AG04449 (cell line): ENCODE measurements at places on chromosomes 3 and 15.

- no peak for DNase-seq
These were observed 124.9 kb downstream of the LPP start for GRCh38 chr3:188278717-188279324.

DNA sequence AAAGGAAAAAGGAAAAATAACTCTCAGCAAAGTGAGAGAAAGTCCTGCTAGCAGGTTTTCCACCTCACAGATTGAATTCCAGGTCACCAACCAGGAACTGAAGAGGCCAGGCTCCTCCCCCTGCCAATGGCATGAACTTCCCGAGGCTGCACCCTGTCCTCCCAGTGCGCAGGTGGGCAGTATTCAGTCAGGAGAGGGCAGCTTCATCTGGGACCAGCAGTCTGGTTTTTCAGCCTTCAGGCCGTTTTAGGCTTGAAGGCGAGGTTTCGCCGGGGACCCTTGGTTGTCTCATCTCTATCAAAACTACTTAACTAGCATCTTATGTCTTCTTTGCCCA is 41.2 kb downstream of the TRAT1 start:
- no peak for DNase-seq

- DNase-seq = no peak
These were observed 250.5 kb downstream of the ADAMTSL3 start for GRCh38 chr15:83904107-83905040.

GRCh38 chr15:91142106-91142744 is 42.2 kb downstream of the SV2B start:
- no peak for DNase-seq

GRCh38 chr3:131238496-131238895 is 143.1 kb upstream of the NUDT16 start:
- no peak for DNase-seq

- DNase-seq = no peak
These were observed 511.3 kb downstream of the SHQ1 start for GRCh38 chr3:72336821-72337479.

GRCh38 chr15:66625974-66626373 is 60.2 kb upstream of the LCTL start:
- DNase-seq = no peak

DNA sequence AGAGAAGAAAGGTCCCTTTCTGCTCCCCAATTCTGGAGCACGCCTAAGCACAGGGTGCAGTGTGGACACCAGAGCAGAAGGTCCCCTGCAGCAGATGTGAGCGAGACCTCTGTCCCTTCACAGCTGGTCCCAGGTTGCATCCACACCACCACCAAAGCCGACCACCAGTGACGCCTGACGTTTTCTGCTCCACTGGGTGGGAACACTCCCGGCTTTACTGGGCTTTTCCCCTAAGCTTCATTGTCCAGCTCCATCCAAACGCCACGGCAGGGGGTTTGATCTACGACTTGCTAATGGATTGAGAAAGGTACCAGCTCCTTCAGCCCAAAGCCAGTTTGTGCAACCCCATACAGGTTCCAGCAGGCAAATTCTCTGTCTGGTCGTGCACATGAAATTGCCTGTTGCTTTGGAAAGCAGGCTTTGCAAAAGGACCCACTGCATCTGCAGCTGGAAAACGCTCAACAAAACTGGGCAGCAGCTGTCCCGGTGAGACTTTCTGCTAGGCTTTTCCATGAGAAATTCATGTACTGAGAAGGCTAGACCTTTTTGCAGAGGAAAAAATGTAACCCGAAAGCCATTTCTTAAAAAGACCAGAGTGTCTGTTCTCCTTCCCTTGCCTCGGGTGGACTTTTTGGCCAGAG is 31.1 kb downstream of the ADAMTS17 start:
- no peak for DNase-seq

DNA sequence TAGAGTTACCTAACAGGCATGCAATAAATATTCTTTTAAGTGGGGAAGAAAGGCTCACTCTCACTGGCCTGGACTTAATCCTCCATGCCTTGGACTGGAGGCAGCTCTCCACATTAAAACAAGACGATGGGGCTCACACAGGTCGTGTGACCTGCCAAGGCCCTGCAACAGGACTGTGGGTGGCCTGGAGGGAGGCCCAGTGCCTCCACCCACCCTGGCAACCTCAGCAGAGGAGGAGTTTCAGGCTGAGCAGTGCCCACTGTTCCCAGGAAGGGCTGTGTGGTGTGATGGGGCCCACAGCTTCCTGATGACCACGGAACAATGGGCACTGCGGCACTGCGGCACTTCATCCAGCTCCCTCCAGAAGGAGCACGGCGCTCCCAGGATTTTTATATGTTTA is 5.5 kb downstream of the UROC1 start:
- no peak for DNase-seq

GRCh38 chr3:53845103-53845880 is 927 bp downstream of the CHDH start:
- no peak for DNase-seq

- no peak for DNase-seq
These were observed 98.5 kb upstream of the UMPS start for GRCh38 chr3:124631727-124632126.

- no peak for DNase-seq
These were observed 36.0 kb downstream of the ADAMTS9 start for GRCh38 chr3:64651741-64652241.

DNA sequence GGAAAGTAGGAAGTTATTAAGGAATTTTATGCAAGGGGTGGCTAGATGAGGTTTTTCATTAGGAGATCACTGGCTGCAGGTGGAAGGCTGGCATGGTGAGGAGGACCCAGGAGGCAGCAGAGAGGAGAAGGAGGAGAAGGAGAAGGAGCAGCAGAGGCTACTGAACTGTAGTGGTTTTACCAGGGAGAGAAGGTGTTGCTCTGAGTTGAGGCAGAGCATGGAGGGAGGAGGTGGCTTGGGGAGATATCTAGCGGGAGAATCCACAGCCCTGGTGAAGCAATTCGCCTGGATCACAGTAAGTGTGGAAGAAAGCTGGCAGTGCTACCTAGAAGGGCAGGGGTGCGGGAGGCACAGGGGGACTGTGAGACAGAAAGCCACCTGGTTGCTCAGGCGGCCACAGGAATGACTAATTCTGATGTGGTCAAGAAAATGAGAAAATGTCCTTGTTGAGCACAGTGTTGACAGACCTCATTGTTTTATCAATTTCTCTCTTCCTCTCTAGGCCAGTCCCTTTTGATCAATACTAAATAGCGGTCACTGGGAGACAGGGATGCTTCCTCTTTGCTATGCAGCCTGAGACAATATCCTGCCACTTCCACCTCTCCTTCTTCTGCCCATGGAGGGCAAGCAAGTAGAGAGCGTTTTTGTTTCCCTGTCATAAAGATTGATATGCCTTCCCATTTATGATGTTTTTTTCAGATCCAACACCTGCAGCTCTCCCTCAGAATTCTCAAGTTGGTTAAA is 94.6 kb downstream of the EEFSEC start:
- DNase-seq = no peak

DNA sequence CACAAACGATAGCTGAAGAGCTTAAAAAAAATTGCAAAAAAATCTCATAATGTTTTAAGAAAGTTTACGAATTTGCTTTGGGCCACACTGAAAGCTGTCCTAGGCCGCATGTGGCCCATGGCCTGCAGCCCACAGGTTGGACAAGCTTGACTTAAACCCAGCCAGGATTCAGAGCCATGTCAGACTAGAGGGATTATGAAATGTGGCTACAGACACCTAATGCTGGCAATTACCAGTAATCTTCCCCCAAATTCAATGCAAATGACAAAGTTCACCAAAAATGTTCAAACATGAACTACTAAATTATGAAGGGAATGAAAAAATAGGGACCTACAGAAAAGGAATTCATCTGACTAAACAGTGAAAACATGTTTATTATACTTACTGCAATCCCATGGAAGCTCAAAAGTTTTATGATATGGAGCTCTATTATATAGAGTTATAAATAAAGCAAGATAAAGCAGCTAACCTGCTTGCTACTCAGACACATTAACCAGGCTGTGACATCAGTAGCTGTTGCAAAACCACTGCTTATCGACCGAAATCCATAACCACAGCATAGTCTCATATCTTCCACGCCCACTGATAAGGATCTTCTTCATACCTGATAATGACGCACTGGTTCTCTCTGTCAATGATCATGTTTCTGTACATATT is 49.2 kb downstream of the LDHAL6B start:
- DNase-seq = no peak

GRCh38 chr15:41779662-41780157 is 5.4 kb downstream of the MAPKBP1 start:
- no peak for DNase-seq

DNA sequence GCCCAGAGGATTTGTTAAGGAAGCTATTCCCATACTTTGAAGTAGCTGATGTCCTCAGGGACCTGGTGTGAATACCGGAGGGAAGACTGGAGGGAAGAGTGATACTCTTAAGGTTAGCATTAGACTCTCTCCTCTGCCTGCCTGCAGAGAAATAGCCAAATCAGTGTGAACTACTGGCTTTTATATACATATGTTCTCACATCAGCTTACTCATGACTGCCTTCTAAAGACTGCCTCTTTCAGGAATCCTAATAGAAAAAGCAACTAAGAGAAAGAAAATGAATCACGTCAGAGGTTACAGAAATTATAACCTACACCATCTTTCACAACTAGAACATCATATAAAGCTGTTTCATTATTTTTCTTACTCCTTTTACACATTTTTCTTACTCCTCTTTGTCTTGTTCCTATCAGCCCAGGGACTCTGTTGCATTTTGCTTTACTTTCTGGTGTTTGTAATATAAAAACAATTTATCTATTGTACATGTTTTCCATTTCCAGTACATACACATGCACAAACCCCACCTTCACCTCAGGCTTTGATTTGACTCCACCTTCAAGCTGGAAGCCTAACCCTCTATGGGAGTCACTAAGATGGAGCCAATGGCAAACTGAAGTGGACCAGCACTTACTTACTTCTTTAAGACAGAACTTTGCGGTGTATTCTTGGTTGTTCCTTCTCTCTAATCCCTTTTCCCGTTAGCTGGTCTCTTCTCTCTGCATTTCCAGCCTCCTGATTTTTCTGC is 257.7 kb upstream of the UBE2E1 start:
- DNase-seq = no peak

- no peak for DNase-seq
These were observed 338.9 kb upstream of the TRIM42 start for GRCh38 chr3:140338916-140339315.

DNA sequence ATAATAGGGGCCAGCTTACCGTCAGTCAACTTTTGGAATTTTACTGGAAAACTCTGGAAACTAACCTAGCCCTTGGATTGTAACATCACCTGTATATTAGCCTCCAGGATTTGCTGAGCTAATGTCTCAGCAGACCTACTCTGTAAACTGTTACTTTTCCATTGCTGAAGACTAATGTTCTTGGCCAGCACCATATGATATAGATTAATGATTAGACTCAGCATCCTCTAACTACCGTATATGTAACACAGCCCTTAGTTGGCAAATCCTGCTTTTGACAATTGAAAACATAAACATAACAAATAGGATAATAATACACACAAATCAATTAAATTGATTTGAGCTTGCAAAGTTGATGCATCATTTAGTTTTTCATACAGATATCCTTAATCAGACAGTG is 26.6 kb upstream of the GBE1 start:
- DNase-seq = no peak

GRCh38 chr3:171526869-171527268 is 66.7 kb upstream of the TNIK start:
- DNase-seq = peak; percentile 80

DNA sequence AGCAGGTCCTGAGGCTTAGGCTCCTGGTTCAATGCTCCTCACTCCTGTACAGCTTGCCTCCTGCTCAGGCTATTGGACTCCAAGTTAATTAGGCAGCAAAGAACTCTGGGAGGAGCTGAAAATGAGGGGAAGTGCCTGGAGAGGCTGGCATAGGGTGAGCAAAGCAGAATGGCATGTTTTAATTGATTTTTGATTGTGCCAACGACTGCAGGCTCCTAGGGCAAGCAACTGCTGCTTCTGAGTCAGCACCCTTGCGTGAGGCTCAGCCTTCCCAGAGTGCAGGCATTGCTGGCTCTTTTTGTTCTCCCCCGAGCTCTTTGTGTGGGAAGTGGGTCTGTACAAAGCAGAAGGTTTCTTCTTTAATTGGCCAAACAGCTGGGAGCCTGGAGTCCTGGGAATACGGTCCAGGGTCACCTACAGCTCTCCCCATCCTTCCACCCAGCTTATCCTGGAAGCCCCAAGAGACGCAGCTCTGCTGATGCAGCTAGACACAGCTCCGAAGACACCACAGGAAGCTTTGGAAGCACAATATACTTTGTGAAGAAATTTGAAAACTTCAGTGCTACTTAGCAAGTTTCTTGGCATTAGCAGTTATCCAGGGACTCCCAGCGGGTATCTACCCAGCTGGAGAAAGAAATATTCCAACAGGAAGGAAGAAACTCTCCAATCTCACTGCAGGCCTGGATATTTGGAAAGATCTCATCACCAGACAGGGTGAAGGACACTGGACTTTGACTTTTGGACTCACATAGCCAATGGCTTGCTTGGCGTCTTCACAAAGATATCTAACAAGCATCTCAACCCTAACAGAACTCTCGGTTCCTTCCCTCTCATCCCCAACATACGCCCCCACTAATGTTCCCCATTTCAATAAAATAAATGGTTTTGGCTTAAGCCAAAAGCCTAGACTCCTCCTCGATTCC is 76.8 kb downstream of the BDH1 start:
- no peak for DNase-seq

DNA sequence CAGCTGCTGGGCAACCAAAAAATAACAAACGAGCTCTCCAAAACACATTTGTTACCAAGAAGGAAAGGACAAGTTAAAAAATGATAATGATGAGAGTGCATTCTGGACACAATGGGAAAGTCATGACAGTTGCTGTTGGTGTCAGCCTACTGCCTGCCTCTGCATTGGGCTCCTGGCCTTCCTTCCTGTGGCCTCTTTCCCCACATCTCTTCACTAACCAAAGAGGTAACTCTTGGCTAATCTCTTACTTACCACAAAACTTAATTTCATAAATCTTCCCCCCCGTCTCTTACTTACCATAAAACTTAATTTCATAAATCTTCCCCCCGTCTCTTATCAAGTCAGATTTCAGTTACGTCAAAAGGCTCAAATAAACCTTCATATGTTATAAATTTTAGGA is 58.6 kb downstream of the AGTR1 start:
- no peak for DNase-seq

GRCh38 chr3:59990915-59991314 is 941.1 kb upstream of the CFAP20DC start:
- no peak for DNase-seq

DNA sequence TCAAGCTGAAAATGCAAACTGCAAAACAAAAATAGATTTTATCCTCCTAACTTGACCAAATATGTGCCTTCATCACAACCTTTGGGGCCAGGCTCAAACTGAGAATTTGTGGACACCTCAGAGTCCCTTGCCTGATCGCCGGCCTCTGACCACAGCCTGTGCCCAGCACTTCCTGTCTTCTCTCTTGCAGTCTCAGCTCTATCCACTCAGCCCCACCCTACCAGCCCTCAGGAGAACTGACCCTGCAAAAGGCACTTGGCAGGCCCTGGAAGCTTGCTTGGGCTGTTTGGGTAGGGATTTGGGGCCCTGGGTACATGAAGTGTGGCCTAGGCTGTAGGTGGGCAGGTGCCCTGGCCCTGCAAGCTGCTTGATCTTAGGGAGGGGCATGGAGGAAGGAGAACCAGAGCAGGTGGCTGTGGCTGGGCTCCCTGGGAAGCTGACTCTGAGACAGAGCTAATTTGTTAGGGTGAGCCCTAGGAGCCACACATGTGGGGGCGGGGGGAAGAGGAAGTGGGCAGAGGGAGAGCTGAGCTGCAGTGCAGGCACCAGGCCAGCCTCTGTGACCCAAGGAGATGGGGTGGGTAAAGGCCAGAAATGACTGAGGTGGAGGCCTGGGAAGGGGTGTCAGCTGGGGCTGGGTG is 8.6 kb downstream of the CLEC3B start:
- DNase-seq = no peak
